ENCODE measurements at places on chromosomes 2 and 18.

DNA sequence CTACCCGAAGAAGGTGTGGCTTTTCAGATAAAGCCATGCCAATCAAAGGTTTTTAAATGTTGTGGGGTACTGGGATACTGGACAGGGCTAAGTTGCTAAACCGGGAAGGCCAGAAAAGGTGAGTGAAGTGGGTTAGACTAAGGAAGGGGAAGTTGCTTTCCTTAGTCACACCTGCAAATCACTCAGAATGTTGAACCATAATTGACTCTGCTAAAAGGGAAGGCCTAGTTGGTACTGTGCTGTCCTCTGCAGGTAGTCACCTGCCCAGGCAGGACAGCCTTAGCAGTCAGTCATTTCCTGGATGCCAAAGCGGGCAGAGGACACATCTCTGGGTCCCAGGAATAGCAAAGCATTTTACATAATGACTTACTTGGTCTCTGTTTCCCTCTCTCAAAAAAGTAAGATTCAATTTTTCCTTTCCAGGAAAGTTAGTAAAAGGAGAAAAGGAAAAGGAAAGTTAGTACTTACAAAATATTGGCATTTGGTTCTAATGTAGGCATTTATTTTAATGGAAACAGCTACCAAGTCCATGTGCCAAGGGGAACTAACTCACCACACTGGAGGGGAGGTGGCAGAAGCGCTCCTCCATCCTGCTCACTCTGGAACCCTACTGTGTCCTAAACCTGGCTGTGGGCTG, 60.3 kb downstream of the RFTN2 start:
- DNase-seq: no peak

DNA sequence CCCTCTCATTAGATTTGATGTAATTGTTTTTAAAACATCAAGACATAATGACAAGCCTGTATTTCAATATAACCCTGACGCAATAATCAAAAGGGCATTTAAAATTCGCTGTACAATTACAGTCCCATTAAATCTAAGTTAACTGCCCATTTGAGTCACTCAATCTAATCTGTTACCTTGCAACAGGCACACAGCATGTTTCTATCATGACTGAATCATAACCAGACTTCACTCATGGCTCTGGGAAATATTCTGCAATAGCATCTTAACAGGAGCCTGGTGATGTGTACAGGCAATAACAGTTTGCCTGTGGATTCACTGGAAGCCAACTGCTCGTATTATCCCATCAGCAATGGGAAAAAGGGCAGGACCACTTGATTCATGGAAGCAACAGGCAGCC, 142.3 kb upstream of the NCKAP5 start:
- DNase-seq: no peak

GRCh38 chr2:12412898-12413305, 303.8 kb upstream of the TRIB2 start:
- peak; percentile 29 for DNase-seq

- no peak for DNase-seq
Measured at GRCh38 chr18:27075828-27076227, 109.3 kb downstream of the CHST9 start.

- DNase-seq: no peak
Measured at GRCh38 chr18:49022311-49023161, 71.8 kb upstream of the SMAD7 start.

DNA sequence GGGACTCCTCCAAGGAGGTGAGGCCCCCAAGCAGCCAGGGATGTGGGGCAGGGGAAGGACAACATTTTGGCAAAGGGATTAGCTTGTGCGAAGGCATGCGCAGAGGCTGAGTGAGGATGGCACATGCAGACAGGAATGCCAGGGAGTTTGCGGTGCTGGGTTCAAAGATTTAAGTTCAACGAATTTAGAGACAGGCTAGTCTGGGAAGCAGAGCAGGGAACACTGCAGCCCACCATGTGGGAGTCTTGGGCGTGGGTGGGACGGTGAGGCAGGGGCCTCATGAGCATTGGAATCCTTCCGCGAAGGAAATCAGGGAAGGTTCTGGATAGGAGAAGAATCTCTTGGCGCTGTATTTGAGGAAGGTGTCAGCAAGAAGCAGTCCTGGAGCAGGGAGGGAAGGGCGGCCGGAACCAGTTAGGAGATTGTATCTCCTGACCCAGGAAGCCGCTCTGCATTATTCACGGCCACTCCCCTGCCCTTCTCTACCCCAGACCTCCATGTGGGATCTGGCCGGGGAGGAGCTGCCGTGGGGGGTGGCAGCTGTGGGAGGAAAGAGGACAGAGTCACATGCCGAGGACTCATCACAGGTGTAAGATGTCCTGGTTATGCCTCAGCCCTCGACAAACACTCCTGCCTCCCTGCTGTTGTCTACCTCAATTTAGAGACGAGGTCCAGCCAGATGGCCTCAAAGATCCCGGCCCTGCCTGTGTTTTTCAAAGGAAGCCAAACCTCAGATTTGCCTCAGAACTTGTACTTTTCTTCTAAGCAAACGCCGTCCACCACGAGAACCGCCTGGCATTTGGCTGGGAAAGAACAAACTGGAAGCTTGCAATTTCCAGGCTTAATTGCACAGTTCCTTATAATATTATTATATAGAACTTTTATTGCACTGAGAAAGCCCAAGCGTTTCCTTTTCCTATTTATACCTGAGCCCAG, 123.7 kb upstream of the SMAD2 start:
- DNase-seq: no peak

GRCh38 chr18:48576457-48576771, 37.6 kb downstream of the CTIF start:
- no peak for DNase-seq

- no peak for DNase-seq
Measured at GRCh38 chr2:31944828-31945571, 65.8 kb downstream of the MEMO1 start.

All from central memory CD4-positive, alpha-beta T cell (primary cell).